Kidney epithelial cell (primary cell): ENCODE measurements at places on chromosomes 2 and 18. TPM values are rescaled to one million over a fixed set of nuclear protein-coding genes. Genes with fewer than 3 reads are reported as not detected.
A peak's percentile ranks its signal among the peaks of the same experiment; 100 is the strongest.

PPP3R1 gene
- total RNA-seq, result 32.8 and 33.7 TPM in 2 replicates

KIAA2012 gene
- not detected in 2 replicates for total RNA-seq

DSG4 gene
- total RNA-seq, result not detected in 2 replicates

SCN1A gene
- total RNA-seq, result not detected in 2 replicates

MATN3 gene
- 7.6 TPM in 2 replicates for total RNA-seq

GRCh38 chr18:77647472-77647871, 397.8 kb downstream of the GALR1 start:
- no peak for DNase-seq

- no peak for DNase-seq
These were observed 1073.9 kb upstream of the CRIM1 start for GRCh38 chr2:35281702-35282101.

DNA sequence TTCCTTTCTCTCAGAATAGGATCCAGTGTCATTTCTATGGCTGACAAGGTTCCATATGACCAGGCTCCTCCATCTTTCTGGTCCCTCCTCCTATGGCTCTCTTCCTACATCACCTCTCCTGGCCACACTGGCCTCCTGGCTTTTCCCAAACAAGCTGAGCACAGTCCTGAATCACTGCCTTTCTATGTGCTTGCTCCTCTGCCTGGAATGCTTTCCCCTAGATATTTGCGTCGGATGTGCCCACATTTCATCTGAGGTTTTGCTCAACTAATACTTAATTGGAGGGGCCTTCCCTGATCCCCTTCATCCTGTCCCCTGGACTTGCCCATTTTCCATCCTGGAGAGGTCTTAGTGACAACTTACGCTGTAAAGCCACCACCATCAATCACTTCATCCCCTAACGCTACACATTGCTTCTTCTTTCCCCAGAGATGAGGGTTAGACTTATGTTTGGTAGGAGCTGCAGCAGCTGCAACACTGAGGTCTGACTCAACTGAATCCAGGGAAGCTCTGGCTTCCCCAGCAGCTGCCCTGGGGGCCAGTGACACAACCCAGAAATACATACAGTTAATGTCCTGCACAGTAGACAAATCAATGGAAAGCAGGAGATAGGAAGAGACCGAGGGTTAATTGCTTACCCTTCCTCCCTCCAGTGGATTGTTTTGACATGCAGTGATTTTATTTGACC, 42.9 kb downstream of the QPCT start:
- no peak for DNase-seq

GRCh38 chr18:46275370-46275769, 171.2 kb downstream of the HAUS1 start:
- no peak for DNase-seq

DNA sequence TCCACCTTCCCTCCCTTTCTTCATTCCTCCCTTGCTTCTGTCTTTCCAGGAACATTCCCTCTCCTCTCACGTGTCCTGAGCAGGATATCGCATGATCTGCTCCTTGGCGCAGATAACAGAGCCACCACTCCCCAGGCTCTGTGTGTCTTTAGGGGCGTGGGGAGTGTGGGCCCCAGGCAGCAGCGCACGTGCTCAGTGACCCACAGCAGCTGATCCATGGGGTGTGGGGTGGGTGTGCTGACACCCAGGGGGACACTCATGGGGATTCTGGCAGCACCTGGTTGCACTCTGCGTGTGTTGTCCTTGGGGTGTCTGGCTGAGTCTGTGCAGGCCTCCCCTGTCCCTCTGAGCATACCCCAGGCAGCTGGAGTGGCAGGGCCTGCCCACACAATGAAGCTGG, 9.9 kb upstream of the FOSL2 start:
- DNase-seq, result no peak

GRCh38 chr2:169662744-169663143, 31.5 kb downstream of the CFAP210 start:
- no peak for DNase-seq

DNA sequence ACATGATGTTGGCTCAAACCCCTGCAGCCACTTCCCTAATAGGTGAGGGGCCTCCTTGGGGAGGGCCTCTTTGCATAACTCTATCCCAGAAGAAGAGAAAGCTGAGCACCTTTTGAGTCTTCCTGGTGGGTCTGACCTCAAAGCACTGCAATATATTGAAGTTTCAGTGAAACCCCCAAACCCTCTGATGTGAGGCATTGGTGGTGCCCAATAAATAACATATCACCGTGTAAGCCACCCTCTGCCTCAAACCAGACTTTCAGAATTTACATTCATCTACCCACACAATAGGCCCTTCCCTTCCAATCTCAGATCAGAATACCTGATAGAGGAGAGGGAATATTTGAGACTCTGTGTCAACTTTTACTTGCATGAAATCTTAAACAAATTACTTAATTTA, 142.8 kb upstream of the STK17B start:
- DNase-seq, result no peak

DNA sequence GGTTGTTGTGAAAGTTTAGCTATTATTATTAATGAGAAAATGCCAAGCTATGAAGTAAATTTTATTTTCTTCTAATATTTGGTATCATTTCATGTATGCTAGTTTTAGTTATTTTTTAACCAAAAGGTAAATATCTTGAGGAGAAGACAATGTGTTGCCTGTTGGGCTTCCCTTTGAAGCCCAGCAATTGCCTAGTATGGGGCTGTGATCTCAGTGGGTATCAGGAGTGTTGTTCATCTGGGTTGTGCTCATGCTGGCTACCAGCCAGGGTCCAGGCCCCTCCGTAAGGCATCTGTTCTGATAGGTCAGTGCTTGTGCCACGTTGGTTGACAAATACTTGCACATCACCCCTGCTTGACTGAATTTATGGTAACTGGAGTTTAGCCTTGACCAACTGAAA, 38.0 kb upstream of the DARS1 start:
- no peak for DNase-seq

GRCh38 chr2:208040199-208041171, 15.2 kb upstream of the PLEKHM3 start:
- peak; percentile 48 for DNase-seq
